Stimulated activated CD4-positive, alpha-beta T cell treated with anti-CD3 and anti-CD28 coated beads, Interleukin-1b, Interleukin-23, amount 100 ng/mL, for 1 hour (primary cell): ENCODE measurements at places on chromosomes 4 and X.

- DNase-seq: no peak
Observed at GRCh38 chrX:13923845-13924244, 105.8 kb downstream of the GEMIN8 start.

- no peak for DNase-seq
Observed at GRCh38 chrX:129746557-129747470, 8.0 kb downstream of the XPNPEP2 start.

- no peak for DNase-seq
Observed at GRCh38 chr4:145536044-145536443, 54.4 kb downstream of the SMAD1 start.

- no peak for DNase-seq
Observed at GRCh38 chr4:105951198-105951597, 55.9 kb downstream of the NPNT start.

DNA sequence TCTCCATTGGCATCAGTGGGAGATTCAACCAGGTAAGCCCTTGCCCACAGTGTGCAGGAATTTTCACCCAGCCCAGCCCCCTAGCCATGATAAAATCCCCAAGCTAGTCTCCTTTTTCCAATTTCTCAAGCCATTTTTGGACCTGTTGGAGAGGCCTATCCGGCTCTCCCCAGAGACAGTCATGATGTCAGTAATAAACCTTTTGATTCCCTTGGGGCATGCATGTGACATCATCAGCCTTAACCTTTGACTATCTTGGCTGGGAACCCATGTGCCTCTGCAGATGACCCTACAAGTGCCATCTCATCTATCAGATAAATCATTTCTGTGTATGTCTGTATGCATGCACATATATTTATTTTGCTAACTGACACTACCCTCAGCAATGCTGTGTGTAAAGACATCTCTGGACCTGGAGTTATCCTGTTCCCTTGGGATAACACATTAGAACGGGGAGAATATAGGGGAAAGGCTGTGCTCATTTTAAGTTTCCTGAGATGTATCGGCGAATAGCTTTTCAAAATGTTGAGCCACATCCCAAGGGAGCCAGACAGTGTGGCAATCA is 51.0 kb downstream of the CYTL1 start:
- no peak for DNase-seq

GRCh38 chr4:112127803-112128202 is 17.5 kb upstream of the FAM241A start:
- no peak for DNase-seq

DNA sequence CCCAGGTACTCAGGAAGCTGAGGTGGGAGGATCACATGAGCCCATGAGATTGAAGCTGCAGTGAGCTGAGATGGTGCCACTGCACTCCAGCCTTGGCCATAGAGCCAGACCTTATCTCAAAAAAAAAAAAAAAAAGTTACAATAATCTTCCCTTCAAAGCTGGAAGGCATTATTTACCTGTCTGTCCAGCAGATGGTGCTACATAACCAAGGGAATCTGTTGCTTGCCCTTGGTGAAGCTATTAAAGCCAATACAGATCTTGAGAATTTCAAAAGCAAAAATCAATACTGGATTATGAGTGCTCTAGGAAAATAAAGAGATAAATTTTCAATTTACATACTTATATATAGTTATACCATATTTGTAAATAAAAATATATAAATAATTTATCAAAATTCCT is 25.9 kb downstream of the PKD2 start:
- DNase-seq: no peak

GRCh38 chr4:17964576-17964975 is 57.0 kb downstream of the LCORL start:
- DNase-seq: no peak

DNA sequence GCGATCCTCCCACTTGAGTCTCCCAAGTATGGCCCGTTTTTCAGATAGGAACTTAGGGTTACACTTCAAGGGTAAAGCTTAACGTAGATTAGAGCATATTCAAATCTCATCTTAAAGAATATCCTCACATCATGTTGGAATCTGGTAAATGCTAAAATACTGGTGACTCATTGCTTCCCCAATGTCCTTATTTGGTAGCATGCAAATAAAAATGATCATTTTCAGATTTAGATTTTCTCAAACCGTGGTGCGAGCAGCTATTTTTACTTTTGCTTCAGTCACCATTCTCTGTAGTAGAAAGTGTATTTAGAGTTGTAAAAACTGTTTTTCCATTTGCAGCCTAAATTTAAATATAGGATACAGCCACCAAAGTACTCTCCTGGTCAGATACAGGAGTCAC is 101.5 kb upstream of the MAML3 start:
- DNase-seq: no peak

GRCh38 chr4:30718641-30719453 is 1.3 kb upstream of the PCDH7 start:
- no peak for DNase-seq

DNA sequence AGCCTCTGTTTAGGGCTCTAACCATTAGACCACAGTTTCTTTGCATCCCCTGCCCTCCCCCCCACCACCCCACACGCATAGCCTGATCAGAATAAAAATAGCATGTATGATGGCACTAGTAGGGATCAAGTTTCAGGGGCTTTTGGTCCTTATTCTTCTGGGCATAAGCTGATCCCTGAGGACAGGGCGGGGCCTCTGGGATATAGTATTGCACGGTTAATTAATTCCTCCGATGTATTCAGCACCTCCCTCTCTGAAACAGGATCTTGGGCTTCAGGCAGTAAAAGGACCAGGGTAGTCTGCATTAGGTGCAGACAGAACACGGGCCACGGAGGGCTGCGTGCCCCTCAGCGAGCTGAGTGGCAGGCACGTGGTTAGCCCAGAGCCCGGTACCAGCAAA is 57.1 kb downstream of the ELF4 start:
- DNase-seq: no peak

- no peak for DNase-seq
Observed at GRCh38 chr4:126328914-126329313, 1014.2 kb downstream of the FAT4 start.

GRCh38 chr4:27711041-27711440 is 850.4 kb downstream of the STIM2 start:
- no peak for DNase-seq

DNA sequence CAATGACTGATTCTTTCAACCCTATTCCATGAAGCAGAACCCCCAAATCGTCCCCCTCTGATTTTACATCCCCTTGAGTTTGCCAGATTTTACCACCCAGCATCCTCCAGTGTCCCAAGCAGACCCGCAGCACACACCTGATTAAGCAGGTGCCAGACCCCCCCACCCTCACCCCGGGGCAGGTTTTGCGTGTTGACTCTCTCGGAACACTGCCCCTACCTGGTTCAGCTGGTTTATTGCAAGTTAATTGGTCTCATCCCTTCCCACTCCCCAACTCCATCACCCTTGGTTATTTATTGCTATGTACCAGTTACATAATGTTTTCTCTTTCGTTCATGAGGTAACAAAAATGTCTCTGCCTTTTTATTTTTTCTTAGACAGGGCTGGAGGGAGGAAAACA is 258.4 kb downstream of the BCOR start:
- no peak for DNase-seq

DNA sequence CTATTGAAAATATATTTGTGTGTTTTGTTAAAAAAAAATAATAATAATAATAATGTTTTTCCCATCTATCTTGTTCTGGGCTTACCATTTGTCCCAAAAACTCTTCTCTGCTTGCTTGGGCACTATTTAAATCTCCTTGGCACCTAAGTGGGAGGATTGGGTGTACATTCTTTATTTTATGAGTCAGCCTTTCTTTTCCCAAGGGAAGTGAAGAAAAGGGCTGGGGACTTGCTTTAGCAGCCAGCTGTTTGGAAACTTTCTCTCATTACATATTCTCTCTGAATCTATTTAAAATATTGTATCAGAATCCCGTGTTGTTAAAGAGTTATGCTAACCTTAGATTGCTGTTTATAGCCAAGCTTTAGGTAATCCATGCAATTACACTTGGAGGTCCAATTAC is 2332.4 kb downstream of the ARAP2 start:
- no peak for DNase-seq

GRCh38 chrX:131778269-131779218 is 234.7 kb downstream of the OR13H1 start:
- DNase-seq: no peak

DNA sequence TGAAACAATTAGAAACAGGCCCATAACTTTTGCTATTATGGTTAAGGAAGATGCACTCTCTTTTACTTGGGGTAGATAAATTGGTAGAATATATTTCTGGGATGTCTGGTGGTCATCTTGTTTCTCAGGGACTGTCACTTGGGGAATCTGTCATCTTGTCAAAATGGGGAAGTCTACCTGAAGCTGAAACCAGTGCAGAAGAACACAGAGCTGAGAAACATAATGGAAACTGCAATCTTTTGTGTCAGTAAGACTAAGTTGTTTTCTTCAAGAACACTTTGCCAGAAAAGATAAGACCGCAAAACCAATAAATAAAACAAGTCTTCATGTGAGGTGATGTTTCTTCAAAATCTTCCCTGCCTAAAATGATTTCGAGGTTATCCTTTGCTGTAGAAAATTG is 92.0 kb downstream of the NAA11 start:
- no peak for DNase-seq

- no peak for DNase-seq
Observed at GRCh38 chr4:98634061-98634460, 24.4 kb downstream of the TSPAN5 start.

DNA sequence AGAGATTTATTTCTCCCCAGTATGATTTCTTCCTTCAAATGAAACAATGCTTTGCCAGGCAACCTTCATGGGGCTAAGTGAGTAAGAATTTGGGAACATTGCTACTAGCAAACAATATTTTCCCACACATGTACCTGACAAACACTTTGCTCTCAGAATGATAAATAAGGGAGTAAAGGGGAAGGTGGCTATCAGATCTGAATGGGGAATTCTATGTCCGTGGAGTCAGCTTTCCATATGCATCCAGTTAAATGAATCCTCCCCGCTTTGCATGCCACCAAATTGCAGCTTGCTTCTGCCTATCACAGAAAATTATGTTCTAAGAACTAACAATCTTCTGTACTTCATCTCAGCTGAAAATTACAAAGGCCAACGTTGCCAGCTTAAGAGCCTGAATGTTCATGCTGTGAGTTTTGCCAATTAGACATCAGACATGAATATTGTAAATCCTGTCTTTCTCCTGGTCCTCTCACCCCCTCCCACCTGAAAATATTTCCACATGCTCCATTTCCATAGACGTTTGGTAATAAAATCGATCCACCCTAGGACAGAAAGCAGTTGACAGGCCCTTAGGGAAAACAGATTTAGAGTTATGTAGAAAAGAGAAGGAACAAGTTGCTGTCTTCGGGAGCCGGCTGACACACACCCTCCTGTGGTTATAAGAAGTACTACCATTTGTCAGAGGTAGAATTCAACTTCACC is 6.3 kb downstream of the MEPE start:
- DNase-seq: no peak

- no peak for DNase-seq
Observed at GRCh38 chrX:140091125-140091886, 126.0 kb upstream of the CXorf66 start.

DNA sequence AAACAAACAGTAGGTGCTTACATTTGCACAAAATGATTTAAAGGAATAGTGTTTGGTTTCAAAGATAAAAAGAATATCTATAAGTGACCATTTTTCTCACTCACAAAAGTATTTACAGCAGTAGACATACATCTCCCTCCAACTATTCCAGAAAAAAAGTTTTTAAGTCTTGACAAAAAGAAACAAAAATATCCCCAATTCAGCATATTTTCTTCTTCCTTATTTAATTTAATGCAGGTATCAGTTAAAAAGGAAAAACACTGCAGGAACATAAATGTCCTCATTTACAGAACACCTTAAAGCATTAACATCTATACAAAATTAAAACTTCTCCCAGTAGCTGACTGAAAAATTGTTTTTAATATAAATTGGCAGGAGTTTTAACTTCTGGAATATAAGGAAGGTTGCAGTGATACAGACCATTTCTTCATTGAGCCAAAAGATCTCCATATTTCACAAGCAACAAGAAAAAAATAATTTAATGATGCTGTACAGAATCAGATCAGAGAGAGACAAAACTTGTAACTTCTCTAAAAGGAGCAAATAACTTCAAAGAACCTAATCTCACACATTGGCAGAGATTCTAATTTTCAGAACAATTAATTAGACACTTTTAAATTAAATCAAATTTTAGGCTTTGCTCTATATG is 4.3 kb downstream of the MAB21L2 start:
- DNase-seq: no peak

DNA sequence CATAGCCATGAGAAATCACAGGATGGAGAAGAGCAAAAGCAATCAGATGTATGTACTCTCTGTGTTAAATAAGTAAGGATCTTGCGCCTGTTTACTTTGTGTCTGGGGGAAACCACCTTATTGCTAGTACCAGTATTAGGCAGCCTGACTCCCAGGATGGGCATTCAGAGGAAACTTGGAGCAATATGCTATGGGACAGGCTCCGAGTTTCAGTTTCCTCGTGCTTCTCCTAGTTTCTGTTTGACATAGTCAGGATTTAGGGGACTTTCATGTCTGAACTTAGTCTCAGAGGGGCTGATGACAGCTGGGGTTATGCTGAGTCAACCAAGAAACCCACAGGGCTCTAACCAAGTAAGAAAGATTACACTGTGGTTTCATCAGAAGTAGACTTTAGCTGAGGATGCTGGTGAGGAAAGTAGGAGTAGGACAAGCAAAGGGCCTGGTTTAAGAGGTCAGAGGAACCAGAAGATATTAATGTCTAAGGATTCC is 13.5 kb downstream of the NSUN7 start:
- no peak for DNase-seq

GRCh38 chr4:76546759-76547742 is 112.0 kb downstream of the SHROOM3 start:
- DNase-seq: no peak

- DNase-seq: no peak
Observed at GRCh38 chr4:6539009-6539764, 35.8 kb upstream of the MAN2B2 start.

GRCh38 chrX:74680836-74681235 is 66.4 kb upstream of the RLIM start:
- no peak for DNase-seq

DNA sequence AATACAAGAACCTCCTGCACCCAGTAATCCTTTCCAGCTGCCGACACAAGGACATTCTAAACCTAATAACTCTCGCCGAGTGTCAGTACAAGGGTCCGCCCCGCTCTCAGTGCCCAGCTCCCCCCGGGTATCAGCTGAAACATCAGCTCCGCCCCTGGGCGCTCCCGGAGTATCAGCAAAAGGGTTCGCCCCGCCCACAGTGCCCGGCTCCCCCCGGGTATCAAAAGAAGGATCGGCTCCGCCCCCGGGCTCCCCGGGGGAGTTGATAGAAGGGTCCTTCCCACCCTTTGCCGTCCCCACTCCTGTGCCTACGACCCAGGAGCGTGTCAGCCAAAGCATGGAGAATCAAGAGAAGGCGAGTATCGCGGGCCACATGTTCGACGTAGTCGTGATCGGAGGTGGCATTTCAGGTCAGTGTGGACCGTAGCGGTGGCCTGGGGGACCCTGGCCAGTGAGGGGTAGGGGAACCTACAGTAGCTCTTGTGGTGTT is at the start of gene MAOA:
TSS of gene MAOA (plus strand) at position 295 of the 490 bp plus-strand sequence. CDS start at position 338, 43 bp downstream.
- no peak for DNase-seq
